ENCODE measurements at places on chromosomes 13 and 19.

GRCh38 chr19:56947206-56947605, 106.7 kb upstream of the PEG3 start:
- DNase-seq, result no peak

DNA sequence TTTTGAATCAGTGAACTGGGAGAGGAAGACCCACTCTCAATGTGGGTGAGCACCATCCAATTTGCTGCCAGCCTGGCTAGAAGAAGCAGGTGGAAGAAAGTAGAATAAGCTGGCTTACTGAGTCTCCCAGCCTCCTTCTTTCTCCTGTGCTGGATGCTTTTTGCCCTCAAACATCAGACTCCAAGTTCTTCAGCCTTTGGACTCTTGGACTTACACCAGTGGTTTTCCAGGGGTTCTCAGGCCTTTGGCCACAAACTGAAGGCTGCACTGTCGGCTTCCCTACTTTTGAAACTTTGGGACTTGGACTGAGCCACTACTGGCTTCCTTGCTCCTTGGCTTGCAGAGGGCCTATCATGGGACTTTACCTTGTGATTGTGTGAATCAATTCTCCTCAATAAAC, 804.2 kb upstream of the SLITRK1 start:
- DNase-seq, result no peak

DNA sequence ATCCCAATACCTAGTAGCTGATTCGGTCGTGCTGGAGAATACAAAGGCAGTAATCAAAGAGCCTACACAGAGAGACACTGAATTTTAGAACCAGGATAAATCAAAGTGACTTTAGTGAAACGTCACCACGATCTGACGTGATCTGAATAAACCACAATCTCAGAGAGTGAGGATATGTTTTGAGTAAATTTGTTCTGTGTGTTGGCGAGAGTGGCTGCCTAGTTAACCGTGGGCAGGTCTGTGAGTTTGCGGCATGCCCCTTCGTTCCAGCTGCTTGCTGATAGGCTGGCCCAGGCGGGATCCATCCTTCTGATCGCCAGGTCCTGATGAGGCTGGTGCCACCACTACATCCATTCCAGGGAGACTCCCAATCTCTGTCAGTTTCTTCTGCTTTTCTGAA, 40.4 kb downstream of the LRCH1 start:
- no peak for DNase-seq

DNA sequence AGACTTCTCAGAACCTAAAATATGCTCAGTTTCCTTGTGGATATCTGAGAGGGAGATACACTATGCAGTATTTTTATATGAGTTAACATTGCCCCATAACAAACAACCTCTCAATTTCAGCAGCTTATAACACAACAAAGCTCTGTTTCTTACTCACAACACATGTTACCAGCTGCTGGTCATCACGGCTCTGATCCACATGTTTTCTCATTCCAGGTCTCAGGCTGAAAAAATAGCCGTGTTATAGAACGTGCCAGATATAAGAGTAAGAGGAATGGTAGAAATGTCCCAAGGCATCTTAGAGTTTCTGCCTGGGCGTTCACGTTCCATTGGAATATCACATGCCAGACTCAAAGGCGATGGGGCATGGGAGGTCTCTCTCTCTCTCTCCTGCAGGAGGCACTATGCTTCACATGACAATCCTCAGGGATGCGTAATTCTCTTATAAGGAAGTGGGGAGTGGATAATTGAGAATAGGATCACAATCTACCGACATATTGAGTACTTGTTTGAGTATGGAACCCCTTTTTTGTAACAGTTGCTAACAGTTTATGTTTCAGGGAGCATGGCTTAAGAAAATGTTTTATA, 246.6 kb downstream of the NHLRC3 start:
- DNase-seq, result no peak

GRCh38 chr13:21964686-21965085, 293.8 kb downstream of the FGF9 start:
- DNase-seq, result no peak

DNA sequence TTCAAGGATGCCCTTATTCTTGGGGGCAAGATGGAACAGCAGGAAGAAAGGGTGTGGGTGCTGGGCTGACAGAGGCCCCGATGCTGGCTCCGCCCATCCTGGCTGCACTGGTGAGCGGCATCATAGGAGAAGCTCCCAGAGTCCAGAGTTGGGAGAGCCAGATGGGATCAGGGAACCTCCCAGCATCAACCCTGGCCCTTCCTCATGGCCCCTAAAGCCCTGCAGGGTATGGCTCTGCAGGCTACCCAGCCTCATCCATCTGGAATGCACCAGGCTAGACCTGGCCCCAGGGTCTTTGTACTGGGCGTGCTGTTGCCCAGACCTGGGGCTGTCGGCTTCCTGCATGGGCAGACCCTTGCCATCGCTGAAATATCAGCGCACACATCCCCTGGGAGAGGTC, 7.9 kb upstream of the ELL start:
- DNase-seq, result no peak

DNA sequence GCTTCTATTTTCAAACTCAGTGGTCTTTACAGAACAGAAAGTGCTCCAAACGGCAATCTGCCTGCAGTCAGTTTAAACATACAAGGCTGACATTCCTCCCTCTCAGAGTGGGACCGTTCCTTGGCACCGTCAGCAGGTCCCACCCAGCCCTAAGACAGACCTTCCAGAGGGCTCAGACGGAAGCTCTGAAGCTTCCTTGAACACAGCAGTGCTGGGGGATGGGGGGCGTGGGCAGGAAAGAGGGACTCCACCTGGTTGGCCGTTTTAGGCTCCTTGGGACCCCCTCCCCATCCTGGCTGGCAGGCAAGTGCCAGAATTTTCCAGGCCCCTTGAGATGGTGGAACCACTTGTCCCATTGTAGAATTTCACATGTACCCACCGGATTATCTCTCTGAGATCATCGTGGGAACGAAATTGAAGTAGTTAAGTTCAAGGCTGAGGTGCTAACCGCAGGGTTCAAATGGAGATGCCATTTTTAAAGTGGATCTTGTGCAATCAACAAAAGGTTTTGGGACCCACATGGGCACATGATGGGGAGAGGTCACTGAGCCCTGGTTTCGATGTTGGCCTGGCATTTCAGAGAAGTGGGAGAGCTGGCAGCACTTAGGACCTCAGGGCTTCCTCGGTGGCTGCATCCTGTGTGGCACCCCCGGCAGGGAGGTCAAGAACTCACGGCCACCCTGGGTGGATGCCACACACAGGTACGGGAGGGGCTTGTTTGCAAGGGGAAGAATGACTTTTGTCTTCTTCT, 46.2 kb downstream of the KLF2 start:
- no peak for DNase-seq

GRCh38 chr13:102686024-102686423, 8.8 kb downstream of the METTL21C start:
- DNase-seq, result no peak

Measured in NCI-H1048 (cell line).